Breast epithelium (tissue), 4 donors: ENCODE measurements at places on chromosomes 3 and 15. TPM values are rescaled to one million over a fixed set of nuclear protein-coding genes. Genes with fewer than 3 reads are reported as not detected.

DNA sequence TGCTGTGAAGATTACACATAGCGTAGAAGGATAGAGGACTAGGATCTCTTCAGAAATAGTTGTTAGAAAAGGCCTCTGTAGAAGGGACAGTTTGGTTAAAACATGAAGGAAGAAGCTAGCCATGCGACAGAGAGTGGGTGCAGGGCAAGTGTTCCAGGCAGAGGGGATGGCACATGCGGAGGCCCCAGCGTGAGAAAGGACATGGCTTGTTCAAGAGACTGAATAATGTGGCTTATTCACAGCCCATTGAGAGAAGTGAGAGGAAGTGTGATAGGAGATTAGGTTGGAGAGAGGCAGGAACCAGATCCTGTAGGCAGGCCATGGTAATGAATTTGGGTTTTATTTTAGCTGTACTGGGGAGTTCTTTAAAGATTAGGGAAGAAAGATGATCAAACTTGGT is 56.4 kb downstream of the NEO1 start:
- no peaks in the 10 kb centered on the region for H3K36me3 ChIP-seq
- no peaks in the 10 kb centered on the region for H3K27me3 ChIP-seq
- H3K27ac ChIP-seq: no peak overlapping the region

DNA sequence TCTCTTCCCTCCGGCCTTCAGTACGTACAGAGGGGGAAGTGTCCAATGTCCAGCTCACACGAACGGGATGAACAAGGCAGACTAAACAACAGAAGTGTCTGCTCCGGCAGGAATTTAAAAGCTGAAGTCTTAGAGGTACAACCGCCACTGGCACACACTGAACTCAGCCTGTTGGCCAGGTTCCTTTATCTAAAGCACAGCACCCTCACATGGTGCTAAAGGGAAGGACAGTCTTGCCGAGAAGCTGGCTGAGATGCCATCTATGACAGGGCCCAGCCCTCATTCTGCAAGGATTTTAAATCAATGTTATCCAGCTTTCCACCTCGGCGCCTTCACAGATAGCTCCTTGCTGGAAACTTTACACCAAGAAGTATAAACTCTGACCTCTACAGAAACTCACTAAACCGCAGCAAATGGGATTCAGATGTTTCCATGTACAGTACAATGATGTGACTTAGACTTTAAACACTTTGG is 2.8 kb downstream of the ADAMTS17 start:
- no peaks in the 10 kb centered on the region for H3K36me3 ChIP-seq
- H3K4me3 ChIP-seq: peak overlapping the region; percentile 7
- DNase-seq: no peak
- no peaks in the 10 kb centered on the region for H3K27me3 ChIP-seq
- H3K27ac ChIP-seq: no peak overlapping the region

GRCh38 chr3:195247863-195248189 is 23.1 kb downstream of the XXYLT1 start:
- no peak overlapping the region for H3K4me3 ChIP-seq
- no peak overlapping the region for H3K27ac ChIP-seq

- H3K4me1 ChIP-seq: peaks cover 12% of the 10 kb centered on the region
- H3K4me3 ChIP-seq: peak overlapping the region; percentile 92
- peak overlapping the region; percentile 100 for H3K27ac ChIP-seq
- H3K36me3 ChIP-seq: no peaks in the 10 kb centered on the region
Measured at GRCh38 chr3:41198526-41198925, 779 bp upstream of the CTNNB1 start.

- H3K36me3 ChIP-seq: no peaks in the 10 kb centered on the region
- no peak overlapping the region for H3K4me3 ChIP-seq
- H3K27me3 ChIP-seq: no peaks in the 10 kb centered on the region
Measured at GRCh38 chr3:134877788-134878187, 82.7 kb downstream of the EPHB1 start.

- H3K36me3 ChIP-seq: peaks cover 19% of the 10 kb centered on the region
- no peak overlapping the region for H3K4me3 ChIP-seq
- no peaks in the 10 kb centered on the region for H3K27me3 ChIP-seq
- no peaks in the 10 kb centered on the region for H3K4me1 ChIP-seq
Measured at GRCh38 chr15:74449095-74449494, 11.9 kb downstream of the UBL7 start.

DNA sequence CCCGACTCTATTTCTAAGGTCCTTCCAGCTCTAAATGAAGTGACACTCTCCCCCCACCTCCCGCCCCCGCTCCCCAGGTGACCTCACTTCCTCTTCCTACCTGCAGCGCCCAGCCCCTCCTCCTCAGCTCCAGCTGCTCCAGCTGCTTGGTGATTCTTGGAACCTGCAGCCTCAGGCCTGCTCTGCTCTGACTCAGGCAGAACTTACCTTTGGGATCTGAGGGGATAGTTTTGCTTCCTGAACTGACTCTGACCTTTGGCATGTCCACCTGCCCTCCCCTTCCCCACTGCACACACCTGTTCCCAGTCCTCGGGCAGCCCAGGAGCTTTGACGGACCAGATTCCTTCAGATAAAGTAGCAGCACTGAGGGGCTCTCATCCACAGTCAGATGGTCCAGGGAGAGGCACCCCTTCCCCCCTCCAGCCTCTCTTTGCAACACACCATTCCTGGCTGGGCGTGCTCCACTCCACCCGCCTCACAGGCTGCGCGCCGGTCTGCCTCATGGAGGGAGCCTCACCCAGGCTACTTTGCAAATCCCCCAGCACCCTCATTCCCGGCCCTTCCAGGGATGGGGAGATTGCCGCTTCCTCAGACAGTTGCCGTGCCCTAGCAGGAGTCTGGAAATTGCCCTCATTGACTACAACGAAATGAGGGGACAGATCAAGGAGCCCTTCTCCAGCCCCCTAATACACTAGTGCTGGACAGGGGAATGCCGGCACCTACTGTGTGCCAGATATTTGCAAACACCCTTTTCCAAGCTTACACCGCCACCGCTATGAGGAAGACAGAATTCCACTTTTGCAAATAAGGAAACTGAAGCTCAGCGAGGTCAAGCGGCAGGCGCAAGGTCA is 692 bp upstream of the C15orf39 start:
- no peaks in the 10 kb centered on the region for H3K27me3 ChIP-seq
- no peaks in the 10 kb centered on the region for H3K36me3 ChIP-seq
- H3K27ac ChIP-seq: peak overlapping the region; percentile 96
- peak; percentile 76 for DNase-seq
- peak overlapping the region; percentile 93 for H3K4me3 ChIP-seq

GRCh38 chr3:133521946-133522345 is 51.5 kb upstream of the CDV3 start:
- DNase-seq: no peak
- no peaks in the 10 kb centered on the region for H3K4me1 ChIP-seq
- no peak overlapping the region for H3K27ac ChIP-seq
- H3K36me3 ChIP-seq: no peaks in the 10 kb centered on the region
- H3K4me3 ChIP-seq: no peak overlapping the region
- no peaks in the 10 kb centered on the region for H3K27me3 ChIP-seq

DNA sequence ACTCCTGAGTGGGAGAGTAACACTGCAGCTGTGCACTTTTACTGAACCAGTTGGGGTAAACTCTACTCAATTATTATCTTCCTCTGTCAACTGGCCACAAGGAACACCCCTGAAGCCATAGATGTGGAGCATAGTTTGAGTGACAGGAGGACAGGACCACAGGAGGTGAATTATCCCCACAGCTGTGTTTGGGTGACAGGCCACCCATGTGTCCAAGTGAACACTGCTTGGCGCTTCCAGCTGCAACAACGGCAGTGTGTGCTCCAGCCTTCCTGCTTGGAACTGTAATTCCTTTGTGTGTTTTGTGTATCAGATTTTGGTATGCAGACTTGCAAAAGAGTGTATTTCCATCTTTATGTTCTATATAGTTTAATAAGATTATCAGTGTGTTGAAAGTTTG is 20.2 kb upstream of the TSPAN3 start:
- no peaks in the 10 kb centered on the region for H3K27me3 ChIP-seq
- H3K4me3 ChIP-seq: no peak overlapping the region
- H3K36me3 ChIP-seq: no peaks in the 10 kb centered on the region
- DNase-seq: no peak
- H3K4me1 ChIP-seq: no peaks in the 10 kb centered on the region

Gene DAZL
- not detected for total RNA-seq

Gene SCN11A
- total RNA-seq: 0.48 TPM

Gene AGBL1
- not detected for total RNA-seq

Gene ATOSA
- total RNA-seq: 157 TPM

Gene C15orf62
- total RNA-seq: 0.48 TPM

Gene CDHR4
- total RNA-seq: not detected

Gene KCNH8
- total RNA-seq: under 0.01 TPM
